Thyroid gland (tissue), 4 donors: ENCODE measurements at places on chromosomes 16 and 17. TPM values are rescaled to one million over a fixed set of nuclear protein-coding genes. Genes with fewer than 3 reads are reported as not detected.

The PDIA2 gene
- total RNA-seq: not detected

DNA sequence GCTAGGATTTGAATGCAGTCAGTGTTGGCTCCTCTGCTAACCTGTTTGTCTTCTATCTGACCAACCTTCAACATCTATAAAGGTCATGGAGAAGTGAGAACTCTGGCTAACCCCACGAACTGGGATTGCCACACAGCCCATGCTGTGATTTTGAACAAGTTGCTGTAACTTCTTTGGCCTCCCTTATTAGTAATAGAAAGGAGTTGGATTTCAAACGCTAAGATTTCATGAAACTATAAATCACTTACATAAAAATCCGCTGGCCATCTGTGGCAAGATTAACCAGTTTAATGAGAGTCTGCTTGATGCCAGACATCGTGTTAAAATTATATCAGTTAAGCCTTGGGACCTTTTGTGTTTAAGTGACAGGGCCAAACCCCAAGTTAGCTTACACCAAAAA lies 53.4 kb downstream of the HSD17B2 start:
- no peak for DNase-seq

DNA sequence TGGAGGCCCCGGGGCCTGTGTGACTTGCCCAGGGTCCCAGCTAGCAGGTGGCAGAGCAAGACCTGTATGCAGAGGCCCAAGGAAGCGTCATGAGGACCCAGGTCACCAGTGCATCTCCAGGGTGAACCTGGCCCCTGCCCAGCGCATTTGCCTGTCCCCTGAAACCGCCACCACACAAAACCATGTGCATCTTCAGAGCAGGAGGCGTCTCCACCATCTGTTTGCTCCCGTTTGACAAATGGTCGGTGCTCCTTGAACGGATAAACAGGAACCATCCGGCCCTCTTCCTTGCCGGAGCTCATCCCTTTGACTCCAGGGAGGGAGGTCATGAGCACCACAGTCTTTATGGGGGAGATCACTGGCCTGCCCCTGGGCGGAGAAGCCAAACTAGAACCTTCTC lies 62.5 kb downstream of the JPH3 start:
- DNase-seq: no peak

GRCh38 chr17:34443619-34444469 lies 80.8 kb upstream of the CCL1 start:
- DNase-seq: no peak

- DNase-seq: no peak
These were observed 31.9 kb upstream of the CPNE2 start for GRCh38 chr16:57060323-57061083.

- no peak for DNase-seq
These were observed 108.9 kb upstream of the EEF2KMT start for GRCh38 chr16:5206331-5206990.

The RAB11FIP4 gene
- 28.1 TPM for total RNA-seq

The VTN gene
- 0.33 TPM for total RNA-seq
